ENCODE measurements at places on chromosomes 12 and 14. TPM values are rescaled to one million over a fixed set of nuclear protein-coding genes. Genes with fewer than 3 reads are reported as not detected.

The PTPRQ gene
- total RNA-seq: 32.1 TPM

The CDKN3 gene
- 33.4 TPM for total RNA-seq

The MIP gene
- total RNA-seq: not detected

The CLEC4D gene
- not detected for total RNA-seq

The AKAP5 gene
- total RNA-seq: 0.16 TPM

The NUDT14 gene
- 11.7 TPM for total RNA-seq

The CLEC1B gene
- total RNA-seq: not detected

The HRK gene
- not detected for total RNA-seq

The ZBTB39 gene
- 5.2 TPM for total RNA-seq

The KRT79 gene
- not detected for total RNA-seq

The RFX4 gene
- total RNA-seq: not detected

The JAG2 gene
- total RNA-seq: 0.63 TPM

The SERPINA12 gene
- not detected for total RNA-seq

Data from fibroblast of the aortic adventitia (primary cell).